ENCODE measurements at places on chromosomes 5 and 9. TPM values are rescaled to one million over a fixed set of nuclear protein-coding genes. Genes with fewer than 3 reads are reported as not detected.

DNA sequence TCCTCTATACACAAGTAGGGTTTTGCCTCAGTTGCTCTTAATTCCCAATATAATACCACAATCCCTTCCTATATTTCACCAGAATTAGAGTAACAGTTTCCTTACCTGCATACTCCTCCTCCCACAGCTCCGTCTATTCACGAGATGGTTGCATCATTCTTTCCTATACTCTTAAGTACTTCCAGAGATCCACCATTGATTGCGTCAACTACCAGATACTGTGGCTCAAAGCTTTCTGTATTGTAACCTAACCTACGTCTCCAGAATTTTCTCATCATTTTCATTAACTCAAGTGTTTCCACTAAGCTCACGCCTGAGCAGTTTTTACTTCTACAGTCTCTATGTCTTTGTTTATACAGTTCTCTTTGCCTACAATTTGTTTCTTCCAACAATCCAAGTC lies 31.2 kb upstream of the MINAR2 start:
- DNase-seq = no peak

DNA sequence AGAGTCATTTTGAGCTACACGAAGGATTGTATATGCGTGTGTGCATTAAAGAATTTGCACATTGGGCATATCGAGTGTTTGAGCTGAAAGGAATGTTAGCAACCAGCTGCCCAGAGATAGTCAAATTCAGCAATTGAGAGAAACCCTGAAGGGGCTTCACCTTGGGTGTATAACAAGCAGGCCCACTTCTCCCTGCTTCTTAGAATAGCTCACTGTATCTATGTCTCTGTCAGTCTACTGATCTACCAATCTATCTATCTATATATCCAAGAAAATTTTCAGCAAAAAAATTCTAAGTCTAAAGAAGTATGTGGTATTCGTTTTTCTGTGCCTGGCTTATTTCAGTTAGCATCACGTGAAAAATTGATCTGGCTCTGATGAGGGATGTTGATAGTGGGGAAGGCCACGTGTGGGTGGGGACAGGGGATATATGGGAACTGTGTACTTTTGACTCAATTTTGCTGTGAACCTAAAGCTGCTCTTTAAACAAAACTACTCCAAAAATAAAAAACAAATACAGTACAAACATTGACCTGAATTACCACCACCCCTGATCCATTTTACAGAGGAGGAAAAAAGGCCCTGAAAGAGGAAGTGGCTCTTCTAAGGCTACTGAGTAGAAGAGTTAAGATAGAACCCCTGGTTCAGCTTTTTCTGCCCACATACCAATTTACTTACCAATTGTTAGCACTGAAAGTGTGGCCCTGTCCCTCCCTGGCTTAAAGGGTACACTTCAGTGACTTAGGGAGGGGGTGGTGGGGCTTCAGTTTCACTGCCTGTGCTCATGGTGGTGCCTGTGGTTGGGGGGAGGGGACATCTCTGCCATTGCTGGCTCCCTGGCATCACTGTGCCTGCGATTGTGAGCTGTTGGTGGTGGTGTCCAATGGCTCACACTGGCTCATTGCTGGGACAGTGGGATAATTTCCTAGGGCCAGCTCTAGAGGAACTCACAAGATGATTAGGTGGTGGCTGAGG lies 141.8 kb downstream of the DOCK2 start:
- DNase-seq = no peak

- DNase-seq = no peak
These were observed 31.6 kb upstream of the TGFBR1 start for GRCh38 chr9:99073347-99073746.

Gene GADD45G
- 9.2 TPM for total RNA-seq
